ENCODE measurements at places on chromosomes 1 and 21.

DNA sequence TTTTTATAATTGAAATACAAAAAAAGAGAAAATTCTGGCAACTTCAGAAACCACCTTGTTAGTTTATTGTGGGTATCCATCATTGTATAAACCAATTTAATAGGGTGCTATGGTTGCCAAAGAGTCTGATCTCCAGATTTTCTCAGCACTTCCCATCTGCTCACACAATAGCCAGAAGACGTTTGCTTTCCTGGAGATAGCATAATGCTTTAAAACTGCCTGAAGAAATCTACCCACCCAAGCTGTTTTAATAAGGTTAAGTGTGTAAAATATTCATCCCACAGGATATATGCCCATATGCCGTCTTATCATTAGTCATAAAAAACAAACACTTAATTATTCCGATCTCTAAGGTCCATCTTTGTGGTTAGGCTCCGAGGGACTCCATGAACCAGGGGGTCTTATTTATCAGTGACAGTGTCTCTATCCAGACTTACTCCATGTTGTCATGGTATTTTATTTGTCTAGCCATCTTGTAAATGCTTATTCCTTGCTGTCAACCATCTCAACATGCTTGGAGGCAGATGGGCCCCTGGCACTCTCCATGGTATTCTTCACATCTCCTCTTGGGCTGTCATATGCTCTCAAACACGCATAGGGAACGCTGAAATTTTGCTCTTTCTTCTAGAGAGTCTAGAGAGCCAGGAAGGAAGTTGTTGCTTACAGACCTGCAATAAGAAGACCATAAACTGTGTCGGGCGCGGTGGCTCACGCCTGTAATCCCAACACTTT is 58.5 kb downstream of the MAP10 start:
- no peak for DNase-seq

GRCh38 chr1:17687145-17687544 is 68.0 kb upstream of the ACTL8 start:
- no peak for DNase-seq

- no peak for DNase-seq
Measured at GRCh38 chr1:47796626-47797025, 200.6 kb downstream of the TRABD2B start.

DNA sequence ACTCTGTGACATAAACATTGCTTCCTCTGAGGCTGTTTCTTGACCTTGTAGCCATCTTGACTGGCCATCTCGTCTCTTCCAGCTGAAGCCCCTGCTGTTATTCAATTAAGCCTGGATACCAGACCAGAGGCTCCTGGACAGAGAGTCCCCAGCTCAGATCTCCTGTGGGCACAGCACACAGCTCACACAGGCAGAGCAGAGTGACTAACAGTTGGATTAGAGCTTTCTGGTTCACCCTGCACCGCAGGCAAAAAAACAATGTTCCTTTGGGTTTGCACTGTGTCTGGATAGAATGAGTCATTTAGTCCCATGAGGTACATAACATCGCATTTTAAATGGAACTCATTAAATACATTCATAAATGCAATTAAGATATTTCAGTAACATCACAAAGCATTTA is 33.4 kb upstream of the USH2A start:
- no peak for DNase-seq

GRCh38 chr1:151858030-151858746 is 4.7 kb upstream of the THEM5 start:
- no peak for DNase-seq

DNA sequence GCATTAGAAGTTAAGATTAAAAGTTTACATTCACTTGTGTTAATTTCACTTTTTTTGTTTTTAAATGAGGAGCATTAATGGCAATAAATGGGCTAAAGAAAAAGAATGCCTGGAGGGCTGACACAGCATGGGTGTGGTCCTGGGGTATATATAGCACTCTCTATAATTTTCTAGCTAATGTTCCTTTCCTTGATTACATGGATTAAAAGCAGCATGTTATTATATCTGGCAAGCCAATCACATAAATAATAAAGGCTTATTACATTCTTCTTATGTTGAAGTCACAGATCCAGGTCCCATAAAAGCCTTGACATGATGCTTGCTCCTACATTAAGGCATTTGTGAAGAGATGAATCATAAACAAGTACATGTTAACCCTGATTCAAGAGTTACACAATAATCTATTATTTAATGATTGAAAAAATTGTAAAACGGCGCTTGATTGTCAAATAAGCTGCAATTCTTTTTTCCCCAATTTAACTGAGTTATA is 91.4 kb downstream of the LYPLAL1 start:
- no peak for DNase-seq

All from GM12865 (cell line).